ENCODE measurements at places on chromosomes 16 and 17.
A peak's percentile ranks its signal among the peaks of the same experiment; 100 is the strongest.

DNA sequence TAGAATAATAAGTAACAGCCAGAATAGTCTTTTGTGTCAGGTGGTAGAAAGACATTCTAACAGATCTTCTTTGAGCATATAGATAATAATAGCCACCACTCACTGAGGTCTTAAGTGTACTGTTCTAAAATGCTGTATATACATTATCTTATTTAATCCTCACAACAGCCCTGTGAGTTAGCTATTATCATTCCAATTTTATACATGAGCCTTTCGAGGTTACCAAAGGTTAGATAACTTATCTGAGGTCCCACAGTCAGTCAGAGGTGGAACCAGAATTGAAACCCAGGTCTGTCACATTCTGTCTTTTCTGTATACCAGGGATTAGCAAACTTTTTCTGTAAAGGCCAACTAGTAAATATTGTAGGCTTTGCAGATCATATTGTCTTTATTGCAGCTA, 23.2 kb downstream of the REXO5 start:
- no peak overlapping the region for H3K4me3 ChIP-seq
- no peaks in the 10 kb centered on the region for H3K4me1 ChIP-seq
- no peaks in the 10 kb centered on the region for H3K27me3 ChIP-seq
- DNase-seq, result no peak
- H3K27ac ChIP-seq, result no peak overlapping the region

- no peak for DNase-seq
- no peaks in the 10 kb centered on the region for H3K27me3 ChIP-seq
- H3K36me3 ChIP-seq, result no peaks in the 10 kb centered on the region
- H3K4me1 ChIP-seq, result no peaks in the 10 kb centered on the region
- no peak overlapping the region for H3K27ac ChIP-seq
Observed at GRCh38 chr16:77868478-77868877, 80.1 kb downstream of the VAT1L start.

DNA sequence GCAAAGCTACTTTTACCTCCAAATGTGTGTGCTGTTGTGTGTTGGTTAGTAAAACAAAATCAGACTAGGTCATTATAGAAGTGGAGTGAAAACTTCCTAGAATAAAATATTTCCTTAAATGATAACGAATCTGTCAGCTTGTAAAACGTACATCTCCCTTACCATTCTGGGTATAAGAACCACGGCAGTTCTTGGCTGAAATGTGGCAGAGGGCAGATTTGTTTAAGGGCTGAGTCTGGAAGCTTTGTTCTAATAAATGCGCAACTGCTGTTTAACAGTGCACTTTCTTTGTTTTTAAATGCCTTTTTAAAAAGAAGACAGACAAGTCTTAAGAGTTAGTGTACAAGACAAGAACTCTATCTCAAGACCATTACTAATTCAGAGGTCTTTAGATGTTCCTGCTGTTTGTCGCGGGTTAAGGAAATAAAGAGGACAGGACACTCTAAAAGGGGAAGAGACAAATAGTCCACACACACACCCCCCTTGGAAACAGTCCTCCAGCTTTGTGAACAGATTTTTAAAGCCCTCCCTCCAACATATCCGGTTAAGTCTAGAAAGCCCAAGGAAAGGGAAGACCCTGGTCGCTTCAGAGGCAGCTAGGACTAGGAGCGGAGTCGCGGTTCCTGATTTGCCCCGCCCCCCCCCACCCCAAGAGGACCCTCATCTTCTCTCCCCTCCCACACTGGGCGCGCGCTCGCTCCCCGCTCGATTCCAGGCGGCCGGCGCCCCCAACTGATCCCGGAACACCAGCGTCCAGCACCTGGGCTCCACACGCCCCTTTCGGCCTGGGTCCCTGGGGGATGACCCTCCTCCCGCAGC, 658 bp downstream of the SYNRG start:
- peaks cover 6% of the 10 kb centered on the region for H3K4me1 ChIP-seq
- H3K4me3 ChIP-seq, result peak overlapping the region; percentile 89
- no peaks in the 10 kb centered on the region for H3K27me3 ChIP-seq
- no peaks in the 10 kb centered on the region for H3K36me3 ChIP-seq
- DNase-seq, result peak; percentile 89

GRCh38 chr16:25109643-25110042, 1.9 kb upstream of the LCMT1 start:
- no peaks in the 10 kb centered on the region for H3K27me3 ChIP-seq
- no peak overlapping the region for H3K4me3 ChIP-seq
- H3K36me3 ChIP-seq, result peaks cover 7% of the 10 kb centered on the region
- no peak overlapping the region for H3K27ac ChIP-seq

GRCh38 chr16:84323606-84324005, 28.9 kb downstream of the WFDC1 start:
- DNase-seq, result no peak
- H3K36me3 ChIP-seq, result no peaks in the 10 kb centered on the region
- H3K4me3 ChIP-seq, result no peak overlapping the region
- H3K4me1 ChIP-seq, result no peaks in the 10 kb centered on the region
- H3K27ac ChIP-seq, result no peak overlapping the region
- no peaks in the 10 kb centered on the region for H3K27me3 ChIP-seq

GRCh38 chr17:63476854-63477479, at the start of gene ACE:
TSS of gene ACE (plus strand) at chr17:63477061. CDS start at chr17:63477095, 34 bp downstream.
- H3K36me3 ChIP-seq, result no peaks in the 10 kb centered on the region
- H3K4me3 ChIP-seq, result no peak within 1 kb of the TSS
- peak; percentile 79 for DNase-seq
- peaks cover 4% of the 10 kb centered on the region for H3K27me3 ChIP-seq
- no peak within 1 kb of the TSS for H3K27ac ChIP-seq

- DNase-seq, result no peak
- H3K27me3 ChIP-seq, result no peaks in the 10 kb centered on the region
- H3K4me1 ChIP-seq, result no peaks in the 10 kb centered on the region
- H3K27ac ChIP-seq, result no peak overlapping the region
Observed at GRCh38 chr17:5182597-5183409, 8.9 kb downstream of the ZNF594 start.

GRCh38 chr17:75846692-75847613, 2.7 kb upstream of the UNC13D start:
- DNase-seq, result no peak
- no peak overlapping the region for H3K27ac ChIP-seq
- no peak overlapping the region for H3K4me3 ChIP-seq
- H3K27me3 ChIP-seq, result no peaks in the 10 kb centered on the region
- peaks cover 53% of the 10 kb centered on the region for H3K36me3 ChIP-seq
- H3K4me1 ChIP-seq, result peaks cover 16% of the 10 kb centered on the region

DNA sequence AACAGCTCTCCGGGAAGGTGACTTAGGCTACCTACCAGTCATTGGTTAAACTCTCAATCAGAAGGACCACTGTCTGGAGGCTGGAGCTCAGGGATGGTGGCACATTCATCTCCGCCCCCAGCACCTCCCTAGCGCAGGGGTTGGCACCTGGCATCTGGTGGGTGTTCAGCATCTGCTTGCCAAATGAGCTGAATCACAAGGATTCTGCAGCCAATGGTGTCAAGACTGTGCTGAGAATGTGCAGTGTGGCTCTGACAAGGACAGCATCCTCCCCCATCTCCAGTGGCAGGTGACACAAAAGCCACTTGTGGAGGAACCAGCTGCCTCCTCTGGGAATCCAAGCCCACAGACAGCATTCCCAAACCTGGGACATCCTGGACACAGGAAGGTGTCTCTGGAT, 35.2 kb downstream of the PLXDC1 start:
- no peak overlapping the region for H3K4me3 ChIP-seq
- no peak for DNase-seq
- no peaks in the 10 kb centered on the region for H3K27me3 ChIP-seq
- H3K36me3 ChIP-seq, result no peaks in the 10 kb centered on the region

GRCh38 chr17:75129576-75129975, 2.0 kb downstream of the NT5C start:
- no peak for DNase-seq
- H3K4me1 ChIP-seq, result no peaks in the 10 kb centered on the region
- H3K27ac ChIP-seq, result no peak overlapping the region

- H3K4me3 ChIP-seq, result no peak overlapping the region
- H3K27ac ChIP-seq, result no peak overlapping the region
Observed at GRCh38 chr17:67041941-67042899, 2.1 kb upstream of the CACNG1 start.

DNA sequence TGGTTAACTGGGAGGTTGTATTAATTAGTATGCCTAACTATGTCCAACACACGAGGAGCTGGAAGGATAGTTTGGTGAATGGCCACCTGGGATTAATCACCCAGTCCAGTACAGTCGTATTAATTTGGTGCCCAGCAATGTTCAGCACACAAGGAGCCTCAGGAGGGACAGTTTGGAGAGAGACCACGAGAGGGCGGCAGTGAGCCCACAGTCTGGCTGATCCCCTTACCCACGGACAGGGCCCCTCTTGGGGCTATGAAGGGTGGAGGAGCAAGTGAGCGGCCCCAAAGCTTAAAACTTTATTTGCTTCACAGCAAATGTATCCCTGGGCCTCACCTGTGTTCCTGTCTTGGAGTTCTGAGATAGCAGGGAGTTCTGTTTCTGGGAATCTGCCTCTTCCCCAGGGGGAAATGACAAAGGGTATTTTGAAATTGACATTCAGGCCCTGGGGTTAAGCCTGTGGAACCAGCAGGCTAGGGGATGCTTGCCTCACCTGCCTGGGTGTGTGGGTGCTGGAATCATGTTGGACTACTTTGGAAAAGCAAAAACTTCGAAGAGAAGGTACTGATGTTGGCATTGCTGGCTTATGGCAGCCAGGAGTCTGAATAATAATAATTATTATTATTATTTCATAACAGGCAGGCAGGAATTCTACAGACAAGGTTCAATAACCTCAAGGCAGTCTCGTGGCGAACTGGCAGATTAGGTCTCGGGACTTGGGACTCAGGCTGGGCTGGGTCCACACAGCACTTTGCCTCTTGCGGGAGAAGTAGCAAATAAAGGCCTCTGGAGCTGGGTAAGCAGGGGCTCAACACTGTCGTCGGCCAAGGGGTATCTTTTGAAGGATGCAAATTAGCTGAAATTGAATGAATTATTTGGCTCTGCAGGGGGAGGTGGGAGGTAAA, 227.6 kb upstream of the ASIC2 start:
- peak; percentile 71 for DNase-seq
- H3K27ac ChIP-seq, result no peak overlapping the region
- H3K27me3 ChIP-seq, result no peaks in the 10 kb centered on the region
- H3K4me3 ChIP-seq, result no peak overlapping the region
- no peaks in the 10 kb centered on the region for H3K36me3 ChIP-seq

DNA sequence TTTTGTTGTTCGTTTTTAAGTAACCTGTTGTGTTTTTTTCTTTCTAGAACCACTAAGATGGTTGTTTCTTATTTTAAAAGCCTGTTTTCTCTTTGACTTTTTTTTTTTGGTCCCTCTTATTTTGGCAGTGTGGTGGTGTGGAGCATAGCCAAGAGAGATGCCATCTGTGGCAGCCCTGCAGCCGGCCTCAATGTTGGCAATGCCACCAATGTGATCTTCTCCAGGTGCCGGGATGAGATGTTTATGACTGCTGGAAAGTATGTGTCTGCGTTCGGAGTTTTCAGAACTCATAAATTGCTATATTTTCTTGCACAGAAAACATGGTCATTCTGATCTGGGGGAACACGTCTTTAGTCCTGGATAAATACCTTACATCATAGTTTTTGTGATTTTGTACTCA, 17.6 kb downstream of the CFAP52 start:
- H3K4me1 ChIP-seq, result no peaks in the 10 kb centered on the region
- H3K4me3 ChIP-seq, result no peak overlapping the region
- DNase-seq, result no peak
- no peak overlapping the region for H3K27ac ChIP-seq
- no peaks in the 10 kb centered on the region for H3K36me3 ChIP-seq
